ENCODE measurements at places on chromosomes 5 and 9.

GRCh38 chr5:15496886-15497285, 3.1 kb upstream of the FBXL7 start:
- DNase-seq, result no peak

GRCh38 chr9:37174247-37174646, 53.9 kb downstream of the ZCCHC7 start:
- no peak for DNase-seq

- no peak for DNase-seq
Observed at GRCh38 chr5:109328626-109329025, 81.1 kb downstream of the PJA2 start.

DNA sequence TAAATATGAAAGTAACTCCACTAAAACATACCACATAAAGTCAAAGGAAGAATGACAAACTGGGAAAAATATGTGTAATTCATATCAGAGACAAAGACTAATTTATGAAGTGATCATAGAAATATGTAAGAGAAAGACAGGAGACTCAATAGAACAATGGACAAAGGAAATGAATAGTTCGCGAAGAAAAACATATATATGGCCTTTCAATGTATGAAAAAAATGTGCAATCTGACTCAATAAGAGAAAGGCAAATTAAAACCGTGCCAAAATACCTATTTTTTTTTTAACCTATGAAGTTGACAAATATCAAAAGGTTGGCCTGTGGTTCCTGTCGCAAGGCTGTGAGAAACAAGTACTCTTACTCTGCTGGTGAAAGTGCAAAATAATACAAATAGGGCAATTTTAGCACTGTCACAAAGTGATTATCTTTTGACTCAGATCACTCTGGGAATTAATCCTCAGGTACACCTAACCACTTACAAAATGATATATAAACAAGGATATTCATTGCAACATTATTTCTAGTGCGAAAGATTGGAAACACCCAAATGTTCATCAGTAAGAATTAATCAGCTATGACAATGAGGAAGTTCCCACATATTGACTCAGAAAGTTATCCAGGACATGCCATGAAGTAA, 3.7 kb downstream of the C9 start:
- DNase-seq, result no peak

- no peak for DNase-seq
Observed at GRCh38 chr5:6439588-6440550, 8.8 kb upstream of the UBE2QL1 start.

- DNase-seq, result no peak
Observed at GRCh38 chr9:121589986-121590385, 61.4 kb upstream of the DAB2IP start.

DNA sequence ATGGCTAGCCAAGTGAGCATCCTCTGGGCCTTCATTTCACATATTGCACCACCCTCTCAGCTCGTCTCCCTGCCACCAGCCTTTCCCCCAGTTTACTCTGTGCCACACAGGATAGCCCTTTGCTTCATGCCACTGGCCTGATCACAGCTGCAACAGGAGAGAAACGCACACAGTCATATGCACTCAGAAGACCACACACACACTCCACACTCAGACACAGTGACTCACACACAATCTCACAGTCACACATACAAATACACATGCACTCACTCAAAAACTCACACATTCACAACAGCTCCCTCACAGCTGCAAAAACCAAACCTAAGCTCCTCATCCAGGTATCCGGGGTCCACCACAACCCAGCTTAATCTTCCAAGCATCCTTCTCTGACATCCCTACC, 38.7 kb downstream of the TTC39B start:
- no peak for DNase-seq

Data from GM18507 (cell line).